B cell (primary cell): ENCODE measurements at places on chromosomes 4 and X. TPM values are rescaled to one million over a fixed set of nuclear protein-coding genes. Genes with fewer than 3 reads are reported as not detected.

GRCh38 chr4:159016593-159017024, 86.3 kb upstream of the RAPGEF2 start:
- no peak for DNase-seq

DNA sequence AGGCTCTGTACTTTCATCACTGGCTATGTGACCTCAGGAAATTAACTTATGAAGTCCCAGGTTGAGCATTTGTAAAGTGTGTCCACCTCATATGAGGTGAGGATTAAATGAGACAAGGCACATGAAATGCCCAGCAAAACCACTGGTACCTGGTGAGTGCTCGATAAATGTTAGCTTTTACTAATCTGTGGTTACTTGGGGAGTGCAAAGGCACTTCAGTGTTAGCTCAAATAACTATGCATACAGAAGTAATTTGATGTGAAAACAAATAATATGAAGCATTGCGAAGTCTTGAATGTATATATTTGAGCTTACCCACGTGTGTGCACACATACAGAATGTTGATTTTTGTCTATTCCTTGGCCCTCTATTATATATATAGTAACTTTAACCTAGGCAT, 186.3 kb upstream of the TLL1 start:
- DNase-seq = no peak

Gene FSTL5
- polyA plus RNA-seq = not detected in 2 replicates

DNA sequence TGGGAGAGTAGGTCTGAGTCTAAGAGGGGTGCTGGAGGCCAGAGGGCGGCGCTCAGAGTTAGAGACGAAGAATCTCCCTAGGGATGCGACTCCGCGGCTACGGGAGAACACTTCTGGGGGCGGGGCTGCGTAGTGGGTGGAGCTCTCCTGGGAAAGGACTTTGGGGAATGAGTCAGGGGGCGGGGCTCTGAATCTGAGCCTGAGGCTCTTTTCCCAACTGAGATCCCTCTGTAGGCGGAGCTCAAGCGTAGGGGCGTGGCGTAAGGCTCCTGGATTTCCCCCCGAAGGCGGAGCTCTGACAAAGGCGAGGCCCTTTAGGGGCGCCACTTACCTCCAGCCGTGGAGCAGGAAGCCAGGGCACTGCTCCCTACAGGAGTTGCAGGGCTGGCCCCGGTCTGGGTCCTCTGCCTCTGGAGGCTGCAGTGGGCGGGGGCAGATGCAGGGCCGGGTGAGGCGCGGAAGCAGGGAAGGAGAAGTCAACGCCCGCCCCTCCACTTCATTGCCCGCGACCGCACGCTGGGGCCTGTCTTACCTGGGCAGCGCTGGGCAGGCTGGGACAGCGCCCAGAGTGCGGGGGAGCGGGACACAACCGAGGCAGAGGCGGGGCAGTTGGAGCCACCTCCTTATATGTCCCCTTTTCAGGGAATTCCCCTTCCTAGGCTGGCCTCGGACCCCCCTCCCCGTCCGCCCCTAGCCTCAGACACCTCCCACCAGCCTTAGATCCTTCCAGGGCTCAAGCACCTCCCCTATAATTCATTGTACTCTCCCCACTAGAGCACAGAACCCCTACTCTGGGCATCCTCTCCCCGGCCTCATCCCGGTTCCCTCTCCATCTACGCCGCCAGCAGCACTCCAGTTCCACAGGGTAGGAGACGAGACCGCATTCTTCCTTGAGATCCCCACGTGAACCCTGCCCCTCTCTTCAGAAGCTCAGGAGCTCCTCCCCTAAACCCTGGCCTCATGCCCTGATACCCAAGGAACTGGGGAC, 1.6 kb downstream of the PRICKLE3 start:
- DNase-seq = peak; percentile 53

Gene TMEM156
- polyA plus RNA-seq = 58.4 and 78.9 TPM in 2 replicates

Gene RENBP
- 28.0 and 30.6 TPM in 2 replicates for polyA plus RNA-seq

DNA sequence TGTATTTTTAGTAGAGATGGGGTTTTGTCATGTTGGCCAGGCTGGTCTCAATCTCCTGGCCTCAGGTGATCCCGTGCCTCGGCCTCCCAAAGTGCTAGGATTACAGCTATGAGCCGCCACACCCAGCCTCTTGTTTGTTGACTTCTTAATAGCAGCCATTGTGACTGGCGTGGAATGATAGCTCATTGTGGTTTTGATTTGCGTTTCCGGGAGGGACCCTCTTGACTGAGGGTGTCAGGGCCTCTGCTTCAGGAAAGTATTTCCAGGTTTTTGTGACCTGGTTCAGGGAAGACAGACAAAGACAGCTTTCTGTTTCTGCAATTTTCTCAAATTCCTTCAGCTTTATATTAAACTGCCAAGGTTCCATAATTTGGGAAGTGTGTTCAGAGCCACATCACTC, 15.1 kb downstream of the CSF2RA start:
- no peak for DNase-seq

- DNase-seq = no peak
These were observed 34.2 kb upstream of the ESX1 start for GRCh38 chrX:104288961-104289360.

DNA sequence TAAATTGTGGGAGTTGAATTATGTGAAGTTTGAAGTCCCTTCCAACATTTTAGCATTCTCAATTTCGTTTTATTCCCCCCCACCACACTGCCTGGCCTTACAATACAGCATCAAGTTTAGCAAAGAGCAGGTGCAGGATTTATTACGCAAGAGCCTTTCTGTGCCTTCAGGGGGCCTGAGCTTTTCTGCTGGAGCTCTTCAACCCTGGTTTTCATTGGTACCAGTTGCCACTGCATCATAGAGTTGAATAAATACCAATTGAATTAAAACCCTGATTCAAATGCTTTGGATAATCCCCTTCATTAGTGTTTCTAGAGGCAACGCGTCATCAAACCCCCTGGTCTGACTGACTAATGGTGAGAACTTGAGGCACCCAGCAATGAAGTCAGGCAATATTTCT, 43.6 kb upstream of the KIT start:
- no peak for DNase-seq

DNA sequence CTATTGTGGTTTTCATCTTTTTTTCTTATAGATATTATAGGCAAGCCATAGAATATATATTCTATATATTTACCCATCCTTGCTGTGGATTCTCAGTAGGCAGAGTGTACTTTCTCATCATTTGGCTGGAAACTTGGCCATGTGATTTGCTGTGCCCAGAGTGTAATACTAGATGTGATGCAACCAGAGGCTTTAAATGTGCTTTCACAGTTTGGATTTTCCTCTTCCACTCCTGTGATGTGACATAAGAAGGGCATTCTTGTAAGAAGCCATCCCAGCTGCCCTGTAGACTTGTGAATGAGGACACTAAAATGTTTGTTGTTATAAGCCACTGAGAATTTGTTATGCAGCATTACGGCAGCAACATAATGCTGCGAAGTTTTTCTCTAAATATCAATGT, 10.4 kb upstream of the HPGDS start:
- DNase-seq = no peak

Gene SEC24B
- polyA plus RNA-seq = 22.6 and 26.8 TPM in 2 replicates
